ENCODE measurements at places on chromosomes 2 and 18.

- no peak for DNase-seq
Observed at GRCh38 chr2:168338292-168338691, 90.9 kb upstream of the STK39 start.

- no peak for DNase-seq
Observed at GRCh38 chr2:40244675-40245074, 207.2 kb downstream of the SLC8A1 start.

GRCh38 chr2:7108792-7109532 lies 191.8 kb downstream of the RNF144A start:
- DNase-seq, result no peak

GRCh38 chr2:187986390-187987105 lies 305.1 kb upstream of the GULP1 start:
- no peak for DNase-seq

- DNase-seq, result no peak
Observed at GRCh38 chr2:62284980-62285379, 89.1 kb downstream of the B3GNT2 start.

DNA sequence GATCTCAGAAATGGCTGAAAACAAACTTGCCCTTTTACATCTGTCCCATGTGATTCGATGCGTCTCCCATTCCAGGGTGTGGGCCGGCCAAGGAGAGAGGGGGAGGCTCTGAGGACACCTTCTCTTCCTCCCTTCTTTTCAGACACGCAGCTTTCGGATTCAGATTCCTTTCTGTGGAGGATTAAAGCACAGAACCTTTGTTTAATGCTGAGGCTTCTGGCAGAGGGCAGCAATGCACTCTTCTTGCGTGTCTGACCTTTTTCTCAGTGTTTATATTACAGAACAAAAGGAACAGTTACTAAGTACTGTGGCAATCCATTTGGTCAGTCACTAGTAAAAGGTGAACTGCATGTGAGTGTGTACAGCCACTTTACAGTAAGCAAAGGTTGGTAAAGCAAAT lies 268.9 kb upstream of the CCDC68 start:
- DNase-seq, result no peak

- DNase-seq, result no peak
Observed at GRCh38 chr2:161204846-161205245, 44.6 kb downstream of the TANK start.

DNA sequence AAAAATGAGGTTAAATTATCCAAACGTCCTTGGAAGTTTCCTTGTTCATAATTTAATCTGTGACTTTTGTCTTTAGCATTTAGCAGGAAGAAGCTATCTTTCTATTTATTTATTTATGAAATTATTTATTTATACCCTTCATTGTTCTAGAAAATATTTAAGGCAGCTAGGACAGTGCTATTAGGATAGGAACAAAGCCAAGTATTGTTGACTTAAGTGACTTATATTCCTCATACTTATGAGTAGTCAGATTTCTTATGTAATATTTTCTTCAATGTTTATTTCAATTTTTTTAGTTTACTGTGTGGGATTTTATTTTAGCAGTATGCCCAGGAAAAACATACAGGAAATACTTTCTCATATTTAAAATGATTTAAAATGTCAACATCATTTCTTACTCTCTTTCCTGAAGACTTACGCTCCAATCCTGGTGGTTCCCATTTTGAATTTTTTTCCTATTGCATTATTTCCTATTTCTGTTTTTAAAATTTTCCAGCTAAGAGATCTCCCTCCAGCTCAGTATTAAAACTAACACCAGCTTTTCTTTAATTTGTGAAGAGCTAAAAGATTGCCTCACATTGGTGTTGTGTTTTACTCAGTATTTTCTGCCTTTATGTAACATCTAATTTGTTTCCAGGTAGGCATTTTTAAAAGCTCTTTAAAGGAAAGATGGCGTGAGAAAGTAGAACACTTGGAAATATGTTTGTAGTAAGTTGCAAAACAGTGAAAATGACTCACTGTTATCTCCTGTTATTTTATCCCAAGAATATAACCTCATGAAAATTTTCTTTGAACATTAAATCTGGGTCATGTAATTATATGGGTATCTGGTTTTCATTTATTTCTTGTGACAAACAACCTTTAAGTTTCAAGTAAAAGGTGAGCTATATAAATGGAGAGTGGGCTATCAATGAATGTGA lies 32.2 kb downstream of the MAPRE2 start:
- DNase-seq, result no peak

DNA sequence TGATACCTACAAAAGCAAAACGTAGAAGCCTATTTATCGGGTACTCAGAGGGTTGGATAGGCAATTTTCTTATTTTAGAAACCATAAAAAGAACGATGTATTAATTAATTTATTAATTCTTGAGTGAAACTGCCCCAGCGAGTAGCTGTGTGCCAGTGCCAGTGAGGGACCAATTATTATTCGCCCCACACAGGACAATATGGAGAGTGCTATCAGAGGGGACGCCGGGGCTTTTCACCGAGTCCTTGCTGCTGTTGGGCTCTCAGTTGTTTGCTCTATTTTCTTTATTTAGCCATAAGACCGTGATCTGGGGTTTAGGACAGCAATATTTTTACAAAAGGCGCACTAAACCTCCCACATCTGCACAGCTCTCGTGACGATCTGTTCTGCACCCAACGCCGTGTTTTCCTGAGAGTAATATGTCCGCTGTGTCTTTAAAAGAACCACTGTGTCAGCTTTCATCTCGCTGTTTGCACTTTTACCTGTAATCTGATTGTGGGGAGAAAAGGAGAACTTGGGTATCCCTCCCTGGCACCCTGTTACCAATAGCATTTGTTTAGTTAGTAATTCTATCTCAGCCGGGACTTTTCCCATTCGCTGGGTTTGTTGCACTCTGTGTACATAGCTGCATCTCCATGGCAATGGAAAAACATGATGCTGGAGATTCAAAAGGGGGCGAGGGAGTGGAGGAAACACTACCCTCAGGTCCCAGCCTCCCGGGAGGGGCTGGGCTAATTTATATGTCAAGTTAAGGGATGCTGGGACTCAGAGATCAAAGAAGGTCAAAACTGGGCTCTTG lies 30.1 kb upstream of the ZNF516 start:
- no peak for DNase-seq

GRCh38 chr2:222554517-222554916 lies 101.4 kb downstream of the FARSB start:
- no peak for DNase-seq

DNA sequence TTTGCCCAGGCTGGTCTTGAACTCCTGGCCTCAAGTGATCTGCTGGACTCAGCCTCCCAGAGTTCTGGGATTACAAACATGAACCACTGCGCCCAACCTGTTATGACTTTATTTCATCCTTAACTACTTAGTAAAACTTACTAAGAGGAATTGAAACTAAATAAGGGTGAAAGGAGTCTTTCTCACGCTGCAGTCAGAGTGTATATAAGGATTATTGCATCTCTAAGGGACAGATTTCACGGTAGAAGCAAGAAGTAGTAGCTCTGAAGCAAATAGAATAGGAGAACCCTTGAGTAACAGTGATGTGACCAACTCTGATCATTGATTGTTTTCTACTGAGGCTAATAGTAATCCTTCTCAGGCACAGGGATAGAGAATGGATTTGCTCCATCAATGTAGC lies 960.1 kb downstream of the CPS1 start:
- no peak for DNase-seq

DNA sequence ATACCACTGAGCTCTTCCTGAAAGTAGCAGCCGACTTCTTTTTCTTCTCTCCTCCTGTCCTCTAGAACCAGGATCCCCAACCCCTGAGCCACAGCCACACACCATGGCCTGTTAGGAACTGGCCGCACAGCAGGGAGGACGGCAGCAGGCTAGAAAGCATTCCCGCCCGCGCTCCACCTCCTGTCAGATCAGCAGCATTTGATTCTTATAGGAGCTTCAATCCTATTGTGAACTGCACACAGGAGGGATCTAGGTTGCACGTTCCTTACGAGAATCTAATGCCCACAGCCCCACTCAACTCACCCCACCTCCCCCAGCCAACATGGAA lies 179.1 kb upstream of the SH3BP4 start:
- DNase-seq, result no peak

DNA sequence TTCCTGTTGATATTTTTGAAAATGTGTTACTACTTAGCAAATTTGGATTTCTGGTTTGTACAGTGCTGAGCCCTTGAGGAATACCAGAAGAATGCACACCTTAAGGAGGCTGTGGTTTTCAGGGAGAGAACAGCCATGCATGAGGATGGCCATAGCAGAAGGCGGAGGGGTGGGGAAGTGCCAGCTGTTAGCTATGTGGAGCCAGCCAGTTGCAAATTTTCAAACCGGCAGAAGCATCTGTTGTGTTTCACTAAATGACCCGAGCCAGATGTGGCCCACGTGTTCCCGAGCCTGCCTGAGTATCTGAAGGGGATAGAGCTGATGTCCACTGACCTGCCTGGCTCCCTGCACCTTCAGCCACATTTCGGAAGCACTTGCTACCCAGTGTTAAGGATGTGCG lies 16.4 kb upstream of the RBM44 start:
- no peak for DNase-seq

Data from caudate nucleus (tissue), 63 donors.